ENCODE measurements at places on chromosomes 1 and 21. TPM values are rescaled to one million over a fixed set of nuclear protein-coding genes. Genes with fewer than 3 reads are reported as not detected.

NID1 gene
- total RNA-seq, result 160 TPM

TLR5 gene
- 0.73 TPM for total RNA-seq

S100A7A gene
- total RNA-seq, result not detected

FCRL2 gene
- not detected for total RNA-seq

LAMC1 gene
- total RNA-seq, result 598 TPM

OR2T29 gene
- not detected for total RNA-seq

UMODL1 gene
- total RNA-seq, result not detected

MATN1 gene
- total RNA-seq, result not detected

OR2L5 gene
- not detected for total RNA-seq

PLA2G2F gene
- total RNA-seq, result not detected

ODR4 gene
- 16.8 TPM for total RNA-seq

FAM229A gene
- 1.4 TPM for total RNA-seq

CR1 gene
- not detected for total RNA-seq

SAMD13 gene
- total RNA-seq, result 1.4 TPM

TINAGL1 gene
- total RNA-seq, result 0.39 TPM

MAN1A2 gene
- total RNA-seq, result 34.9 TPM

WDR64 gene
- not detected for total RNA-seq

DENND2C gene
- 2.5 TPM for total RNA-seq

FLG2 gene
- total RNA-seq, result not detected

OR10Z1 gene
- not detected for total RNA-seq
